HAP-1 (cell line): ENCODE measurements at places on chromosomes 1 and 21.

GRCh38 chr1:26349188-26349876 lies 4.6 kb downstream of the CRYBG2 start:
- DNase-seq = no peak

- no peak for DNase-seq
These were observed 13.0 kb downstream of the BRINP3 start for GRCh38 chr1:190464690-190465089.

DNA sequence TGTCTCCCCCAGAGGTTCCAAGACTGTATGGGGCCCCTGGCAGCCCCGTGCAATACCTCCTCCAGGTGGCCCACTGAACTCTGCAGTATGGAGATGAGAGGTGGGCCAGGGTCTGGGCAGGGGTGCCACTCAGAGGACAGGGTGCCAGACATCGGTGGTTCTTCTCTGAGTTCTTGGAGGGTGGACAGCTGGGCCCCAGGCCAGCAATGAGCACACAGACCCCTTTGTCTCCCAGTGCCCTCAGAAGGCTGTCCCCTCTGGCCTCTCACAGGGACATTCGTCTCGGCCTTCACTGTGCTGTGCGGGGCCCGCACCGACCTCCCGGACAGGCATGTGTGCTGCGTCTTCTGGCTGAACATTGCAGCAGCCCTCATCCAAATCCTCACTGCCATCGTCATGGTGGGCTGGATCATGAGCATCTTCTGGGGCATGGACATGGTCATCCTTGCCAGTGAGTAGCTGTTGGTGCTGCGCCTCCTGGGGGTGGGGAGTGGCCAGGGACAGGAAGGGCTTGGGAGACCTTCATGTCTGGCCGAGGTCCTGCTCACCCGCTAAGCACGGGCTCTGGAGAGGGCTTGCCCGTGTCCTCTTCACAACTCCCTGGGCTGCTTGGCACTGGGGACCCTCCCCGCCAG lies 48.1 kb downstream of the STUM start:
- no peak for DNase-seq

GRCh38 chr1:42958488-42959319 lies at the start of gene SLC2A1:
TSS of gene SLC2A1 (minus strand) at chr1:42958868. CDS start at chr1:42958651, 217 bp downstream.
- DNase-seq = peak; percentile 96

DNA sequence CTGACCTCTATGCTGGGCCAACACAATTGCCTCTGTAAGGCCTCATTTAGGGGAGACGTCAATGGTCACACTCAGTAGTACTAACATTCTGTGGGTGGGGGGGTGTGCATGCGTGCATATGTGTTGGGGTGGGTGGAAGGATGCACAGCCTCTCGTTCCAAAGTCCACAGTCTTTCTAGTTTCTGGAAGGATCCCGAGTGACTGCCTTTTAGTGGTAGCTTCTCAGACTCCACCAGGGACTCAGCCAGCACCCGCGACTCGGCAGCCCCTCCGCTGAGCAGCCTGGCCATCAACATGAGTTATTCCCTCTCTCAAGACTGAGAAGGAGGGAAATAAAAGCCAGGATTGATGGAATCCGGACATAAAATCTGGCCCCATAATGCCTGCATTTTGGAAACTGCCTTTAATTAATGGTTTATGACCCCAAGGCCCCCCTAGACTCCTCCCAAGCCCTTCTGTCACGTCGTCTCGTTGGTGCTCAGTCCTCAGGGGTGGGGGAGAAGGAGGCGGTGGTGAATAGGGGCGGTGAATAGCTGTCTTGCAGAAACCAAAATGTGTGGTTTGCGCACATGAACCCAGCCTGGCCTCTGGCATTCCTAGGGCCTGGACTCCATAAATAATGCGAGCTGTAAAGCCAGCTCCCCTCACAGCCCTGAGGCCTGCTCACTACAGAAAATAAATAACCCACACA lies 65.1 kb upstream of the TMEM51 start:
- DNase-seq = no peak

DNA sequence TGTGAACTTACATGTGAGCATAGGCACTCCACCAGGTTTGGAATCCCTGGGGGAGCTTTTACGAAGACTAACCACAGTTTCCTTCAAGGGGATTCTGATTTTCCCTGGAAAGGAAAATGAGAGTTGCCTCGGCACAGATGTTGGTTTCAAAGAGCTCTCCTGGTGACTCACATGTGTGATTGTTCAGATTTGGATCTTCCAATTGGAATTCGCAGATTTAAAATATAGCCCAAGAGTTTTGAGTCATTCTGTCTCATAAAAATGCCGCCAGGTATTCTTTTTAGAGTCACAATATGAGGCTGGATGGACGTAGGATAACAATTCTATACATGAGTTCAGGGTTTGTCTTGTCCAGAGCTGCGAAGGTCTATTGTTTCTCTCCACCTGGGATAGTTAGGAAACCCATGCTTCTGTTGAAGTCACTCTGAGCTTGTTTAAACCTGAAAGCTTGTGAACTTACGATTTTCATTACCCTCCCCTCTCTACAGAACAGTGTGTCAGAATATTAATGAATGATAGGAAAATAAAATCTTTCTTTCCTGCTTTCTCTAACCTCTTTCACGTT lies 64.9 kb downstream of the TGFB2 start:
- no peak for DNase-seq

DNA sequence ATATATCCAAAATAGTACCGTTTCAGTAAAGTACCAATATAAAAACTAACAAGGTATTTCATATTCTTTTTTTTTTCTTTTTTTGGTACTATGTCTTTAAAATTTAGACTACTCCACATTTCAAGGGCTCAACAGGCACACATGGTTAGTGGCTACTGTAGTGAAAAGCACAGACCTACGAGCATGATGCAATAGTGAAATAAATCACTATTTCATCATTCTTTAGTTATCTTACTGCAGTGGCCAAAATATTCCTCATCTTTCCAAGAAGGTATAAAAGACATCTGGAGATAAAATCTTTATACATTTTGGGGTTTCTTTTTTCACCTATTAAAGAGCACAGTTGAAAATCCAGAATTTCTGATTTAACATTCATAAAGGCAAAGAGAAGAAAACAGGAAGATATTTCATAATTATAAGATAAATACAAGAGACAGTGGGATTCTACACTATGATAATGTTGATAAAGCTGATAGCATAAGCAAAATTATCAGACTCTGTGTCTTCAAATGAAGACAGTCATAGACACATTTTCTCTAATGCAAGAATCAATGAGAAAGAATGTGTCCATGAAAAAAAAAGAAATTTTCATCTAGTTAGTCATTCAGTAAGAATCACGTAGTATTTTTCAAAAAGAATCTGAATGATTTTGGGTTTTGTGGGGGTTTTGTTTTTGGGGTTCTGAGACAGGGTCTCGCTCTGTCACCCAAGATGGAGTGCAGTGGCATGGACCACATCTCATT lies 41.9 kb downstream of the CEP170 start:
- no peak for DNase-seq

GRCh38 chr1:198934901-198935305 lies 296.1 kb downstream of the PTPRC start:
- DNase-seq = no peak

GRCh38 chr1:29629814-29630516 lies 393.6 kb downstream of the PTPRU start:
- no peak for DNase-seq

DNA sequence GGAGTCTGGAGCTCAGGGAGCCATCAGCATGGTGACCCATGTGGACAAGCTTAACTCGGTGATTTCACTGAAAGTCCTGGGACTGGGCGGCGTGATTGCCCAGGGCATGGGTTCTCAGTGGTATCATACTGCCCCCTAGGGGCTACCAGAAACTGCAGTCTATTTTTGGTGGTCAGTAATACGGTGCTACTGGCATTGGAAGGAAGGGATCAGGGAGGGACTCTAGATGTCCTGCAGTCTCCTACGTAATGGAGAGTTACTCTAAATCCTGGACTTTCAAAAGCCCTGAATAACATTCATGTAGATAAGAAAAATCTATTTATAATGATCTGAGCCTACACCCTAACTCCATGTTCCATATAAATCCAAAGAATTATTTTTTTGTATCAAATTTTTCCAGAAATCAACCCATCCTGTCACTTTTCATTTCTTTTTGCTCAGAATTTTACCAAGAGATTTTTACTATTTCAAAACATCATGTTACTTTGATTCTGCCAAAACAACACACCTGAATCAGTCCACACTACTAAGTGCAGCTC lies 37.3 kb downstream of the PABPC4 start:
- DNase-seq = peak; percentile 75
